Lower lobe of right lung (tissue), 2 donors: ENCODE measurements at places on chromosomes 6 and 20. TPM values are rescaled to one million over a fixed set of nuclear protein-coding genes. Genes with fewer than 3 reads are reported as not detected.

DNA sequence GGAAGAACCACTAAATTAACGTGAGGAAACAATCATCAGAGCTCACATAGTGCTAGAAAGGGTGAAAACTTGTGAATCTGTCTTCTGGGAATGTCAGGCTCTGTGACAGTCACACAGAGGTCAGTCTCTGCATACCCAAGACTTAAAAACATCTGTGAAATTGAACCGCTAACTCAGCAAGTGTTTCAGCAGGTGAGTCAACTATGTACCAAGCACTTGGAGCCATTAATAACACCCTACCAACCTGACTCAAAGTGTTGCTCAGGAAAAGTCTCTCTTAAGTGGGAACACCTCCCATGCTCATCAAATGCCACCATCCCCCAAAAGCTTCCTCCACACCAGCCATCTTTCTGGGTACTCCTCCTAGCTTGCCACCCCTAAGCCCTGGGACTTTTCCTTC lies 92.3 kb upstream of the CARMIL1 start:
- no peak for DNase-seq

GRCh38 chr6:42225029-42225339 lies 7.3 kb upstream of the MRPS10 start:
- no peak for DNase-seq

DNA sequence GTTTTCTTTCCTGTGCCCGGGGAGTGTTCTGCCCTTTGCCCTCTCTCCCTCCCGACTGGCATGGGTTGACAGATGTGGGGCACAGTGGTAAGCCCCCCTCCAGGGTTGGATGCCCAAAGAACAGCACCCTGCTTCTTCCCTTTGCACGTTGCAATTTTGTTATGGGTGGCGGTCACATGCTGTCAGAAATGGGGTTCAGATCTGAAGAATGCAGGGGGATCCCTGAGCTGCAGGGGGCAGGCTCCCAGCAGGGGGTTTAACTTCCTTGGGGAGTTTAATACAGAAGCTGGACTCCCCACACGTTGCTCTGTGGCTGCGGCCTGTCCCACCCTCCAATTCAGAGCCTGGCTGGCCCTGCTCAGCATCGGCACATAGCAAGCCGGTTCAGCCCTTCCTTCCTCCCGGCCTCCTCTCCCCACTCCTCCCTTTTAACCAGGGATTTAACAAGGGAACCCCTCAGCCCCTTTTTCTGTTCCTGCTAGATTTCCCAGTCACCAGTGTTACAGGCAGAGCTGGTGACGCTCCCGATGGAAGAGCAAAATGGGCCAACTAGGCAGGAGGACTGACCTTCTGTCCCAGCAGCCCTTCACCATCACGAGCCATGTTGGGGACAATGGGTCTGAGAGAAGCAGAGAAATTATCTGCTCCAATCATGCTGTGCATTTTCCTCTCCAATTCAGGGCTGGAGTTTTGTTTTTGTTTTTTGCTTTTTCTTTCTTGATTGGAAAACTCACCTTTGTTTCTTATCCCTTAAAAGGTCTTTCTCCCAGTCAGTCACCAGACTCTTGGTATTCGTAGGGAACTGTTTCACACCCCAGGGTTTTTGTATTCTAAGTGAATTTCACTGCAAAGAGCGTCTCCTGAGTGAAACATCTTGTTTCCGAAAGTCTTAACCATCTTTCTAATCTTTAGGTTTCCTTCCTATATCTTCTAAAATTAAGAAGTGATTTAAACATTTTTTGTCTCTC lies 6.8 kb downstream of the FOXF2 start:
- DNase-seq: no peak

DNA sequence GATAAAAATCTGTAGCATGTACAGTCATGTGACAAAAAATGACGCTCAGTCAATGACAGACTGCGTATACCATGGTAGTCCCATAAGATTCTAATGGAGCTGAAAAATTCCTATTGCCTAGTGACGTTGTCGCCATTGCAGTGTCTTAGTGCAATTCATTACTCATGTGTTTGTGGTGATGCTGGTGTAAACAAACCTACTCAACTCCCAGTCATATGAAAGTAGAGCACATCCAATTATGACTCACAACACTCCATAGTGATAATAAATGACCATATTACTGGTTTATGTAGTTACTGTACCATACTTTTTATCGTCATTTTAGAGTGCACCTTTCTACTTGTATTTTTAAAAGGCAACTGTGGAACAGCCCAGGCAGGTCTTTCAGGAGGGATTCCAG lies 45.0 kb downstream of the TFAP2A start:
- no peak for DNase-seq

GRCh38 chr20:43835944-43836508 lies 78.6 kb upstream of the TOX2 start:
- DNase-seq: no peak

- no peak for DNase-seq
These were observed 325.1 kb downstream of the CDH26 start for GRCh38 chr20:60283281-60283680.

- DNase-seq: no peak
These were observed 94.3 kb downstream of the INSM1 start for GRCh38 chr20:20462185-20462584.

DNA sequence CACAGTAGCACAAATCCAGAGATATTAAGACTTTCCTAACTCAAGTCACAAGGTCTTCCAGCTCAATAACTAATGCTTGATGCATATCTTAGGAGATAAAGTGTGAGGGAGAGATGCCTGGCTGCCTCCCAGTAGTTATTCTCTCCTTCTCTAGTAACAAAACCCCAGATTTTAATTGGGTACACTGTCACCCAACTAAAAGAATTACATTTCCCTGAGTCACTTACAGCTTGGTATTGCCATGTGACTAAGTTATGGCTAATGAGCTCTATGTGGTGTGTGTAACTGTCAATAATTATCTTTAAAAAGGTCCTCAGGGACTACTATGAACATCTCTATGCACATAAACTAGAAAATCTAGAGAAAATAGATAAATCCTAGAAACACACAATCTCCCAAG lies 32.0 kb downstream of the KIF6 start:
- DNase-seq: no peak

GRCh38 chr6:25397406-25397805 lies 118.2 kb downstream of the CARMIL1 start:
- DNase-seq: no peak

GRCh38 chr20:58702859-58703648 lies 10.5 kb downstream of the NPEPL1 start:
- no peak for DNase-seq

GRCh38 chr6:20001286-20001685 lies 164.1 kb downstream of the ID4 start:
- DNase-seq: no peak

- no peak for DNase-seq
These were observed 45.2 kb downstream of the THEMIS start for GRCh38 chr6:127855542-127856159.

DNA sequence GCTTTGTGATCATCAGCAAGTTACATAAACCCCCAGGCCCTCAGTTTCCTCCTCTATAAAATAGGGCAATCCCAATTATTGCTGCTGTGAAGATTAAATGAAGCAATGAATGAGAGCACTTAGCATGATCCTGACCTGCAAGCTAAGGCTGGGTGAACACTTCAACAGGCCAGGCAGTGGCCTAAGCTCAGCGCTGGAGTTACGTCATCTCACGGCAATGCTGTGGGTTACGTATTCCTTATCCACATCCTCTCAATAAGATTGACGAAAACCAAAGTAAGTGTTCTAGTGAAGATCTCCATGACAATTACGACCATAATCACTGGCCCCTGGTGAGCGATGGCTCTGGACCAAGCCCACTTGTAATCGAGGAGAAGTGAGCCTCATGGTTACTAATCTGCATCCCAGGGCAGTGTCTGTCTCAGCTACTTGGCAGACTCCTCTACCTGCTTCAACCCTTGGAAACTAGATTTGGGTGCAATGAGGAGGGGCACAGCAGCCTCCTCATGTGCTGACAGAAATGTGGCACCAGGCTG lies 274.1 kb upstream of the ARID1B start:
- no peak for DNase-seq

GRCh38 chr20:13741879-13742278 lies 42.8 kb downstream of the ESF1 start:
- DNase-seq: no peak

- DNase-seq: no peak
These were observed 1.9 kb downstream of the BLCAP start for GRCh38 chr20:37525810-37526209.

- no peak for DNase-seq
These were observed 1002.0 kb upstream of the ADGRB3 start for GRCh38 chr6:67633058-67633457.

- DNase-seq: no peak
These were observed 35.0 kb downstream of the E2F3 start for GRCh38 chr6:20436719-20437118.

DNA sequence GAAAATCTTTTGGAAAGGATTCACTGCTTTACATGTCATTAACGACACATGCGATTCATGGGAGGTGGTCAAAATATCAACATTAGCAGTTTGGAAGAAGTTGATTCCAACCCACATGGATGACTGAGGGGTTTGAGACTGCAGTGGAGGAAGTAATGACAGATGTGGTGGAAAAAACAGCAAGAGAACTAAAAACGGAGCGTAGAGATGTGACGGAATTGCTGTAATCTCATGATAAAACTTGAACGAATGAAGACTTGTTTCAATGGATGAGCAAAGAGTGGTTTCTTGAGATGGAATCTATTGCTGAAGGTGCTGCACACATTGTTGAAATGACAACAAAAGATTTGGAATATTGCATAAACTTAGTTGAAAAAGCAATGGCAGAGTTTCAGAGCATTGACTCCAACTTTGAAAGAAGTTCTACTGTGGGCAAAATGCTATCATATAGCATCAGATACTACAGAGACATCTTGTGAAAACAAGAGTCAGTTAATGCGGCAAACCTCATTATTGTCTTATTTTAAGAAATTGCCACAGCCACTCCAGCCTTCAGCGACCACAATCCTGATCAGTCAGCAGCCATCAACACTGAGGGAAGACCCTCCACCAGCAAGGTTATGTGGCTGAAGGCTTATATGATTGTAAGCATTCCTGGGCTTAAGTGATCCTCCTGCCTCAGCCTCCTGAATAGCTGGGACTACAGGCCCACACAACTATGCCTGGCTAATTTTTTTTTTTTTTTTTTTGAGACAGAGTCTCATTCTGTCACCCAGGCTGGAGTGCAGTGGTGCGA lies 19.2 kb downstream of the SRSF3 start:
- DNase-seq: no peak

GRCh38 chr6:113416170-113416569 lies 441.0 kb upstream of the MARCKS start:
- DNase-seq: no peak

- no peak for DNase-seq
These were observed 7.8 kb upstream of the MRS2 start for GRCh38 chr6:24394780-24395437.

DNA sequence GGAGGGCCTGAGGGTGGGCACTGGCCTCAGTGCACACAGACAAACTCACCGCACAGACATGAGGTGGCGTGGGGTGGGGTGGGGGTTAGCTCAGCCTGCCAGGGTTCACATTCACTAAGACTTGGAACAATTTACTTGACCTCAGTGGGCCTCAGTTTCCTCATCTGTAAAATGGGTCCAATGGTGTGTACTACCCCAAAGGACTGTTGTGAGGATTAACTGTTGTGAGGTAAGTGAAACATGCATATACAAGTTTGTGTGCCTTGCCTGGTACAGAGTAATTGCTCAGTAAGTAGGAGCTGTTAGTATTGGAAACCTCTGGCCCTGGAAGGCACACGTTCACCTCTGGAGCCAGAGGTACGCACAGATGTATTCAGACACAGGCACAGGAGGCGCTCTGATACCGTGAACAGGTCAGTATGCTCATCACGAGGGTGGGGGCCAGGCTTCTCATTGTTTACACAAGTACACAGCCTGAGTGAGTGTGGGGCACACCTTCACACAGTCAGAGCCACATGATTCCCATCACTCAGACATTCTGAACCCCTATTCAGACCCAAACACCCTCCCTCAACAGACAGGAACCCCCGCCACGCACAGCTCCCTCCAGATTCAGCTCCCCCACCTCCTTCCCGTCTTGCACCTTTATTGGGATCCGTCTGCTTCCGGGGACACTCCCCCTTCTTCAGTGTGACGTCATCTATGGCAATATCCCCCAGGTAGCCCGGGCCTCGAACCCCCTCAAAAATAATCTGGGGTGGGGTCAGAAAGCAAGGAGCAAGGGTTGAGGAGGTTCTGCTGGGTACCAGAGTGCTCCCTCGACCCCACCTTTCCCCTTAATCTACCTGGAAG lies 59.9 kb downstream of the MDGA1 start:
- DNase-seq: no peak

DNA sequence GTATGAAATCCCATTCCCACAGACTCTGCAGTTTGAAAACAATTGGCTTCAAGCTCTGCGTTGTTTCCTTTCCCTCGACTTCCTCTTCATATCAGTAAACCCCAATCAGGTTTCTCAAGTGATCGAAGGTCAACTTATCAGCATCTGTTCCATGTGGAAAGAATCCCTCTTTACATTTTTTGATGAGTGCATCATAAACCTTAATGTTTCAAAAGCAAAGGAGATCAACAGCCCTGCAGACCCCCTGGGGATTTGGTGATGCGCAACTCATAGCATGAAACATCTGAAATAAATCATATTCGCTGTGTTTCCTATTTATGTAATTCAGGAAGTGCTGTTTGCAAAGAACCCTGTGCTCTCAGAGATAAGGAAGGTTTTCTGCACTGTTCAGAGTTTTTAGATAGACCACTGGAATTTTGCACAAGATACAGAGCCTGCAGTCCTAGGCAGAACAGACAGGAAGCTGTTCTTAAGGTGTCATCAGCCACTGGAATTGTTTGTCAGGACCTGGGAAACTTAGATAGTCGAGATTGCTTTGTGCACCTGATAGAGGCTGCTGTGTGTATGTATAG lies 216.0 kb downstream of the HIVEP2 start:
- no peak for DNase-seq

DNA sequence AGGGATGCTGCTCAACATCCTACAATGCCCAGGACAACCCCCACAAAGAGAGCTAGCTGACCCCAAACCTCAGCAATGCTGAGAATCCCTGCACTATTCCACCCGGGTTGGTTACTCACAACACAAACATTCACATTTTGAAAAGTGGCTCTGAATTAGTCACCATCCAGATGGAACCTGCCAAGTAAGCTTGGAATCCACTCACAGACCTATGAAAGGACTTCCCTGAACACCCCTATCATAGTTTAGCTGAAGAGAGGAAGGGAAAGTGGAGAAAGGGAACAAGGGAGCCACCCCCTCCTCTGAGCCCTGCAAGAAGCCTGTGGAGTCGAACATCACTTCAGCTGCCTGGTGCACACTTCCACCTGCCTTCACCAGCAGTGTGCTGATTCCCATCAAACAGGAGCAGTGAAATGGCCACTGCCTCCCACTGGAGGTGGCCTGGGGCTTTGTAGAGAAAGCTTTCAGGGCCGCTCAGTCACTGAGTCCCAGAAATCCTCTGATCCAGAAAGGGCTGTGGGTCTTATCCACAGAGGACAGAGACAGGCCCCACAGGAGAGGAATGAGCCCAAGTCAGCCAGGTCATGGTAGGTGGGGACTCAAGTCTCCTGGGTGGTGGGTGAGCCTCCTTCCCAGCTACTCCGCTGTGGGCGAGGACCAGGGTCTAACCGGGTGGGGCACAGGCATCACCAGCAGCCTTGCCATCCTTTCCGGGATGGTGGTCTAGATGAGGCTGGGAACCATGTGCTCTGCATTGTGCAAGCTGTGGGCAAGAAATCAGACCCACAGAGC lies 203.7 kb downstream of the SYNDIG1 start:
- DNase-seq: no peak

TXNDC5 gene
- 98.3 TPM for total RNA-seq

OR2J3 gene
- not detected for total RNA-seq

ZFP57 gene
- not detected for total RNA-seq

THEMIS gene
- total RNA-seq: 1.8 TPM

GTF2H4 gene
- total RNA-seq: 37.1 TPM

MMP24 gene
- total RNA-seq: 5.3 TPM

AFDN gene
- 167 TPM for total RNA-seq

ESF1 gene
- 12.4 TPM for total RNA-seq

ELMO2 gene
- 61.9 TPM for total RNA-seq

CCN6 gene
- not detected for total RNA-seq

TFAP2D gene
- not detected for total RNA-seq
